ENCODE measurements at places on chromosomes 6 and 20.

DNA sequence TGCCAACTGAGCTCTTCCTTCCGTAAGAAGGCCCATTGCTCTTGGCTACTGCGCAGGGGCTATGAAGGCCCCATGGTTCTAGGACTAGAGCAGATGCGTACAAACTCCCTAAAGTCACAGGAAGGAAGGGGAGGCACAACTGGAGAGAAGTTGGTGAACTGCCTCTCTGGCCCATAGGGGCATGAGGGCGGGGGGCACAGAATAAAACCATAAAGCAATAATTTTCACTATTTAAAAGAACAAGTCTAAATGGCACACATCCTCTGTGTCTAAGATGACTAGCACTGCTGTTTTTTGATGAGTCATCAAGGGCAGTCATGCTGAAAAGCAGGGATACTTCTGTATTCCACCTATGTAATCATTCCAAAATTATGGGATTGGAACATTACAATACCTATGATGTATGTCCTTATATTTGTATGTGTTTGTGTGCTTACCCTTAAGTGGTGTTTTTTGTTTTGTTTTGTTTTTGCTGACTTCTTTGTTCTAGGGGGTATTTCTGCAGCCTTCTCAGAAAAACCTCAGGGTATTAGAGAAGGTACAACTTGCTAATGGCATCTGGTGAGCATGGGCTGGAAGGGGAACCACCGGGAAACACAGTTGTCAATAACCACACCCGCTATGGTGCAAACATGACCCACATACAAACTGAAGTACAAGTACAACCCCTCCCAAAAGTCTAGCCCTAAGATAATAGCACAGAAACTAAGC is 36.9 kb downstream of the B4GALT5 start:
- DNase-seq = peak; percentile 59

GRCh38 chr6:129673748-129674147 is 36.2 kb downstream of the ARHGAP18 start:
- DNase-seq = peak; percentile 8

- peak; percentile 10 for DNase-seq
Observed at GRCh38 chr6:108651340-108652227, 90.9 kb downstream of the FOXO3 start.

DNA sequence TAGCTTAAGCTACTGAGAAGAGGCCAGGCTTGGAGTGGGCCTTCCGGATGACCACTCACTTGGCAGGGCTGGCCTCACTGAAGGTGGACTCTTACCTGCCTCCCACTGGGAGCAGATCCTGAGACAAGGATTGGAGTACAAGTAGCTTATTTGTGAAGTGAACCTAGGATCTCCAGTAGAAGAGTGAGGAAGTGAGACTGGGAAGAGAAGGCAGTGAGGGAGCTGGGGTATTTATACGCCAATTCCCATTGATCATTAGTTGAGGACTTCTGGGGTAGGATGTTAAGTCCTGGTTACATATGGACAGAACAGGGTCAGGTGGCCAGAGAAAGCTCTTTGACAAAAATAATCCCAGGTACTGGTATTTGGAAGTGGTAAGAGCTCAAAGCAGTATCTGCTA is 32.3 kb upstream of the RNF24 start:
- DNase-seq = no peak

DNA sequence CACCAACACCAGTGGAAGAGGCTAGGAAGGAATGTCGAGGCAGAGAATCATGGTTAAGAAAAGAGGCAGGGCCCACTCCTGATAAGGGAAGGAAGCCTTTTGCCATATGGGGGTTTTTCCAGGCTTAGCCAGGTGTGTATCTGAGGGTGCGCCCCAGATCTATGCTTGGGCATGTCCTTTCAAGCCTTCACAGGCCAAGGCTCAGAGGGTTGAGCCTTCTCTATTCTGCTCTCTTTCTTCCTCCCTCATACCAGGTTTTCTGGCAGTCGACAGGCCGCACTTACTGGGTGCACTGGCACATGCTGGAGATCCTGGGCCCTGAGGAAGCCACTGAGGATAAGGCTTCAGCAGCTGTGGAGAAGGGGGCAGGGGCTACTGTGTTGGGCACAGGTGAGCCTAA is 4.7 kb downstream of the CUL9 start:
- no peak for DNase-seq

DNA sequence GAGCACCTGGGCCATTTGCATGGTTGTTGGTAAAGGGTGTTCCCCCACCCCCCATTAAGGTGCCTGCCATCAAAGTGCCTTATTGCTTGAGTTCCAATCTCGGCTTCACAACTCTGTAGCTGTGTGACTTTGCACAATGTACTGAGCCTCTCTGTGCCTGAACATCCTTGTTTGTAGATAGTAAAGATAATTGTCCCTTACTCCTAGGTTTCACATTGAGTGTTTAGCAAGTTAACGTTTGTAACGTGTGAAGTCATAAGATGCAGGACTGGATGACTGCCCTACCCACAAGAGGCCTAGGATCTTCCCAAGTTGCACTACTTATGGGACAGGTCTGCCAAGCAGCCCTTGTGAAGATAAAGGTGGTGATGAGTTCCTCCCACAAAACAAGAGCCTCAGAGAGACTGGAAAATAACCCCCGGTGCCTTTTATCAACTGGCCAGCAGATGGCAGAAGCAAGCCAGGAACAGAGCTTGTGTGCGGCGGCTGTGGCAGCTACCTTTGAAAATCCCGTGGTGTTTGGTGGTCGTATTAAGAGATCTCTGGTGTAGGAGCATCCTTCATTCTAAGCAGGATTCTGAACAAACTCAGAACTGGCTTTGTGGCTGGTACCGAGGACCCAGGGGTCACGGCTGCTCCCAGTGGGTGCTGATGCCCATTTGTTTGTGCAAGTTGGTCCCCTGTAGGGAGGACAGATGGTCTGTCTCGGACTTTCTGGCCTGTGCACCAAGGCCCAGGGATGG is 99.1 kb downstream of the CDH26 start:
- DNase-seq = peak; percentile 52

- DNase-seq = no peak
Observed at GRCh38 chr6:64681416-64682160, 1025.4 kb downstream of the EYS start.

DNA sequence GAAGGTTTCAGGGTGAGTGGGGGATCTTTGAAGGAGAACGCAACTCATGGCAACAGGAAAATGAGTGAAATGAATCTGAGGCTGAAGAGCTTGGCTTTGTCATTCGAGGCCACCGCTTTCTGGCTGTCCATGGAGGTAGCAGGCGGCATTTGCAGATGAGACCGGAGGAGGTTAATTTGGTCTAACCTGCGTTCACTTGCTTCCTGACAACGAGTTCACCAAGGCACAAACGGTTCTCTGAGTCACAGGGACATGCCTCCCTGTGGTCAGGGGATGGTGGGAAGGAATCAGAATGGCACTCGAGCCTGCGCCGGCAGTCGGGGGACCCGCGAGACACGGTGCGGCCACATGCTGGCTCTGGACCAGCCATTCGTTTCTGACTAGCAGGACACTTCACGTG is 75.0 kb downstream of the IRF4 start:
- DNase-seq = no peak

DNA sequence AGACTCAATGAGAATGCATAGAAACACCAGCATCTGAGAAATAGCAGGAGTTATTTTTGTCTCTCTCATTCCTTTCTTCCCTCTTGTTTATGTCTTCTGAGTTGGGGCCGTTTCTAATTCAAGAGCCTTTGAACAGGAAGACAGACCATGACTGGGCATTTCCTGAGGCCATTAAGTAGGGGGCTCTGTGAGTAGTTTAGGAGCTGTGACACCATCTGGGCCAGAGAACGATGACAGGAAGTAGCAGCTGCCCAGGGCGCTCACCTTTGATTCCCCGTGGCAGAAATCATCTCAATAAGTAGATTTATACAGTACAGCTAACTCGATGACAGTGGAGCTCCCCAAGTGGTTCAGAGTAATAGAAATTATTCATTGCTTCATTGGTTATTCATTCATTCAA is 298.4 kb upstream of the PLN start:
- DNase-seq = no peak

DNA sequence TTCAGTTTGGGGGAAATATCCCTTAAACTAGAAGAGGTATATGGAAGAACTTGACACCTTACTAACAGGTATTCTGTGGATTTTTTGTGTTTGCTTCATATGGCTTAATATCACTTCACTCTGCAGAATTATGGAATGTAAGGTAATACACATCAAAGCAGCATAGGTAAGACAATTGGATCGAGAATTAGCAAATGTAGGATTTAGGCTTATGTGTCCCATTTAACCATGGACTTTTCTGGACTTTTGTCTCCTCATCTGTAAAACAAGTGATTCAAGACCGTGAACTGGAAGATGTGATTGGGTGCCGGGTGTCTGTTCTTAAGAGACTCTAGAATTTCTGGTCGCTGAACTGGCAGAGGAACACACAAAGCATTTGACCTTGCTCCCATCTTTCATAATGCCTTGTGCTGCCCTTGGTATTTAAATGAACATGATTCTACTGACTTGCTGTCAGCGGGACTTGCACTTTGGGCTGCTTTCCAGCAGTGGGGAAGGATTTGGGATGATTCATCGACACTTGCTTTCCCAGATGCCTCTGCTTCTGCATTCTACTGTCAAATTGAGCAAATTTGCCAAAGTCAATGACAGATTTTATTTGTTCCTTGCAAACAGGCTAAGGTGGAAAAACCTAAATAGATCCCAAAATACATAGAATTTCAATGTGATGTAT is 199.8 kb downstream of the PLCB1 start:
- no peak for DNase-seq

- no peak for DNase-seq
Observed at GRCh38 chr6:3965071-3965718, 113.7 kb downstream of the FAM217A start.

DNA sequence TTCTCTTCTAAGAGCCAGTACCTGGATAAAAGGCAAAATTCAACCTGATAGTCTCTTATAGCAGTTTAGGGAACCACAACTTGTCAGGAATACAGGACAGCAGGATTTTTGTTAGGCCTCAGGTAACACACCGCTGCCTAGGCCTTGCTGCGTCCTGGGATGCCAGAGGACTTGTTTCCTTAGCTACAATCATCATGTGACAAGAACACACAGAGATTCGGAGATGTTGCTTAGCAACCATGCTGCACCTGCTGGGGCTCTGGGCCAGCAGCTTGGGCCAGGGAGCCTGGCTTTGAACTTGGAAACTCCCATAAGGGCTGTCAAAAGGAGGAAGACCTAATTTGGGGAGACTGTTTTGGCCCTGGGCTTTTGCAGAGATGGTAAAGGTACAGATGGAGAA is 36.1 kb upstream of the CHD6 start:
- no peak for DNase-seq

GRCh38 chr6:912871-913835 is 220.2 kb upstream of the EXOC2 start:
- DNase-seq = peak; percentile 49

GRCh38 chr6:162907876-162908481 is 180.2 kb downstream of the PACRG start:
- DNase-seq = no peak

DNA sequence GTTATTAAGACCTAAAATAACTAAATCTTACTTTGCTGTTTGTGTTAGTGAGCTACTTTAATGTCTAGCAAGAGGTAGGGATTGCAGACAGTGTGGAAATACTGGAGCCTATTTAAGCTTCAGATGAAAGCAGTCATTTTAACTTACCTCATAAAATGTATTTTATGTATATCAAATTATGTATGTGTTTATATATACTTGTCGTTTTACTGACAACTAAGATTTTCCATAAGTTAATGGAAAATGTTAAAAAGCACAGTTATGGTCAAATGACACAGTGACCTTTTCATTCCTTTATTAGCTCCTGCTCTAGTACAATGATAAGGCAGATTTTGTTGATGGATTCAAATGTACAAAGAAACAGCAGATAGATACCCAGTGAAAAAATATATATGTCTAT is 34.6 kb downstream of the QKI start:
- no peak for DNase-seq

GRCh38 chr6:55034752-55035151 is 139.6 kb upstream of the HCRTR2 start:
- no peak for DNase-seq

DNA sequence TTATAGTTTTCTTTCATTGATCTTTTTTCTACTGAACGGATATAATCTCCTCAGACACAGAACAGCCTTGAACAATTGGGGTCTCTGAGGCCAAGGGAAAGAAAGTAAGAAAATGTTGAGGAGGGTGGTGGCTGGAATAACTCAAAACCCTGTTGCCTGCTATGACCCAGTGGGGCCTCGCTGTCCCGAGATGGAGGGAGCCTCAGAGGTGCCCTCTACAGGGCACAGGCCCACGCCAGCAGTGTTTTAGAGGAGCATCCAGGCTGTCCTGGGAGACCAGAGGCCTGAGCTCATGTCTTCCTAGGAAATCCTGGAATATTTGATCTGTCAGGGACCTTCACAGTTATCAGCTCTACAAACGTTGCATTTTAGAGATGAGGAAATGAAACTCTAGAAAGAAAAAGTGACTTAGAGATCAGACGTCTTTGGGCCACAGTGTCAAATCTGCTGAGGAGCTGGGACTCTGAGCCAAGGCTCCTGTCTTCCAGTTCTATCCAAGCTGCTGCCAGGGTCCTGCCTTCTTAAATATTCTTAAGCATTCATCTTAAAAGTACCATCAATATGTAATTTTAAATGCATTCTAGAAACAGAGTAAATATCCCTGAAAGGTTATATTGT is 26.3 kb downstream of the ALDH5A1 start:
- peak; percentile 19 for DNase-seq

GRCh38 chr6:24429146-24429545 is 26.4 kb downstream of the MRS2 start:
- no peak for DNase-seq

- no peak for DNase-seq
Observed at GRCh38 chr6:52531396-52531795, 45.5 kb downstream of the TRAM2 start.

- DNase-seq = peak; percentile 89
Observed at GRCh38 chr6:118387921-118388701, 160.0 kb upstream of the PLN start.

DNA sequence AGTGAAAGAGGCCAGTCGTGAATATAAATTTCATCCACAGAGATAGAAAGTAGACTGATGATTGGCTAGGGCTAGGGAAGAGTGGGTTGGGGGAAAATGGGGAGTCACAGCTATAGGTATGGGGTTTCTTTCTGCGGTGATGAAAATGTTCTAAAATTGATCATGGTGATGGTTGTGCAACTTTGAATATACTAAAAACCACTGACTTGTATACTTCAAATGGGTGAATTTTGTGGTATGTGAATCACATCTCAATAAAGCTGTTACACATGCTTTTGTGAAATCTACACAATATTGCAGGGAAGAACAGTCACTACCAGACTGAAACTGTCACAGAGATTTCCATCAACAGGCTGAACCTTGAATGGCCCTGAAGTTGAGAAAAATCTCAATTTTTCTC is 61.5 kb downstream of the LYRM4 start:
- no peak for DNase-seq

- DNase-seq = no peak
Observed at GRCh38 chr6:101544286-101544685, 150.8 kb downstream of the GRIK2 start.

GRCh38 chr6:135043846-135044245 is 10.8 kb downstream of the HBS1L start:
- no peak for DNase-seq
